ENCODE measurements at places on chromosomes 2 and 18.

DNA sequence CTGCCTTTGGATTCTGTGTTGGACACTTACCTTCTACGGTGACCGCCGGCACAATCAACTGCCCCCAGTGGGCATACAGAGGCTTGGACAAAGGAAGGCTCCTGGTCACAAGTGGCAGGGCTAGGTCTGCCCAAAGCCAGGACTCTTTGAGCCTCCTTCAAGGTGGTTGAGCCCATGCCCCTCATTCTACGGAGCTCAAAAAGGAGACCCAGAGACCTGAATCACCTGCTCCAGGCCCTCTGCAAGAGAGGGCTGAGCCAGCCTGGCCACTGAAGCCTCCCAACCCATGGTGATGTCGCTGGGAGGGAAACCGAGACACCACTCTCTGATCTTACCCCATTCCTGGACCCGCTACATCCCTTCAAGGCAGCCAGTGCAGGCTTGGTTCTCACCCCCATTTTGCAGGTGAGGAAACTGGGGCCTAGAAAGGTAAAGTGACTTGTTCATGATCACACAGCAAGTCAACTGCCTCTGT is 87.9 kb downstream of the INHBB start:
- DNase-seq: no peak

DNA sequence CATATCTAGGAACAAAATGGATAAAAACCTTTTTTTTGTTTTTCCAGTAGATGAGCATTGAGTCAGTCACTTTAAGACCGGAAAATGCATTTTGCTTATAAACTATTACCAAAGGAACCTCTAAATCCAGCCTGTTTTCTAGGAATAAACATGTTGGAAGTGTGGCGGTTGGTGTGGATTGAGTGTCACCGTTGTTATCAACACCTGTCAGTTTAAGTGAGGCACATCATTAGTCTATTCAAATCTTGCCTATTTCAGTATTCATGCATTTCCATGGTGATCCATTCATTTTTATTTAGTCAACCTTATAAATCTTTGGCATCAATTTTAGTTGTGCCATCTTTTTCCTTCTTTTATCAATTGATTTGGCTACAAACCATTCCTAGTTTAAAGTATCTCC is 3.3 kb downstream of the KLHL29 start:
- DNase-seq: no peak

DNA sequence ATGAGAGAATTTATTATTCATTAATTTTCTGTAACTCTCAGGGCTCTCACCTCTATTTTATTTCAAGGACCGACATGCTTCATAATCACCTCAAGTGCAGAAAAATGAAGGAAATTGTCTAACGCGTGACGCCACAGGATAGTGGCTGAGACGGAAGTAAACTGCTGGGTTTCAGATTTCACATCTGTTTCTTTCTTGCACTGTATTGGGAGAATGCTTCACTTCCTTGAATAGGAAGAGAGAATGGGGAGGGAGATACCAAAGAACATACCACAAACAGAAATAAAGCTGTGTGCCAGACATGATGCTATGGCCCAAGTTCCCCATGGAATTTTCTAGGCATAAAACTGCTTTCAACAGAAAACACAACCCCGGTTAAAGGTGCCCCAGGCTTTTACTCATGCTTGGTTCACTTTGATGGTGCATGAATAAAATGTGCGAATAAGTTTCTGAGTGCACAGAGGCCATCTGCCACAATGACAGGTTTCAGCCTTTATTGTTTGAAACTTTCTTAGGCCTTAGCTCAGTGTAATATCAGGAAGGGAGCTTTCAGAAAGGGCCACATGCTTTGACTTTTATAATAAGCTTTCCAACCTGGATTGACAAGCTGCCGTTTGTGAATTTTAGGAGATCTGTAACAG is 1116.4 kb downstream of the SOCS6 start:
- DNase-seq: no peak

DNA sequence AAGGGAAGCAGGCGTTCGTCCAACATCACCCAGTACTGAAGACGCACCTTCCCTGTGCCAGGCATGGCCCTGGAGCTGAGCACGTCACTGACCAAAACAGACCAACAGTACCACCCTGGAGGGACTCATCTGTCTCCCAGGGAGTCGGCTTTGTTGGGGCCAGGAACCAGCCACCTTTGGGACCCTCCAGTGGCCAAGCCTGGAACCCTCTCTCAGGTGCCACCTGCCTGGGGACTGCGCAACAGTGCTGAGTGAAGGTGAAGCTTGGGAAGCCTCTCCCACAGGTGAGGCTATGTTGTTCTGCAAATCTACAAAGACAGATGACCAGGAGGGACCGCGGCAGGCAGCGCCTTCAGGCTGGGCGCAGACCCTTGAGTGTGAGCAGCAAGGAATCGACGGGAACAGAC is 91.4 kb upstream of the OTOS start:
- DNase-seq: no peak

- DNase-seq: peak; percentile 20
These were observed 40.0 kb downstream of the DNMT3A start for GRCh38 chr2:25301453-25302352.

- no peak for DNase-seq
These were observed 152.6 kb upstream of the KYNU start for GRCh38 chr2:142724713-142725349.

Measured in NCI-H2171 (cell line).